ENCODE measurements at places on chromosomes 5 and 9.

GRCh38 chr5:5320062-5320805, 102.2 kb upstream of the ICE1 start:
- DNase-seq: no peak

DNA sequence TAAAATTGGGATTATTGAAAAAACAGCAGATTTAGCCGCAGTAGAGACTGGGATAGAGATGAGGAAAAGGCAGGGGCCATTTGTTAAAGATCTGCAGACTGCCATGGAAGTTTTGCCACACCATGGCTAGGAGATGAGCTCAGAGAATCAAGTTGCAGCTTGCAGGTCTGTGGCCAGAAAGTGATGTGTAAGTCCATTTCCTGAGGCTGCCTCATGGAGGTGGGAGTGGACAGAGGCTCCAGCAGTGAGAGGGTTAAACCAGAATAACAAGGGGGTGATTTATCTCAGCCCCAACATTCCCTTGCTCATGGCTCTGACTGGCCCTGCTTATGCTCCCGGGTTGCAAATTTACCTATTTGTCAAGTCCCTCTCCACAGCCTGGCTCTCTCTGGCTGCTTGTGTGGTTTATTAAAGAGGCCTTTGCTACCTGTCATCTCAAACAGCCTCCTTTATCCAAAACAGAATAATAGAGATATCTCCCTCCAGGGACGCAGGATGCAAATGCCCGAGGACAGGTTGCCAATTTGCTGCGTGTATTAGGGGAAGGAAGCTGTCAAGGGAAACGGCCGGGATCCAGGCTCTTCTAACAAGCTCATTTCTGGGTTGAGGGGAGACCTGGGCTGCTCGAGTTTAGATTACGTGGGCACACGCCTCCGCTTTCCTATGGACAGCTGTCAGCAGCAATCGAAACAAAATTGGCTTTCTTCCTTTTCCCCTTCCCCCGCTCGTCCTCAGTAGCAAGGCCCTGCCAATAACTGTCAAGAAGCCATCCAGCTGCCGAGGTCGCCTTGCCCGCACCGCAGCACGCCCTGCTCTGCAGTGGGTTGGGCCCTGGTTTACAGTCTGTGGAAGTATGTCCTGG, 72.8 kb upstream of the PITX1 start:
- DNase-seq: no peak

GRCh38 chr5:58466939-58467338, 7.1 kb upstream of the PLK2 start:
- DNase-seq: no peak

DNA sequence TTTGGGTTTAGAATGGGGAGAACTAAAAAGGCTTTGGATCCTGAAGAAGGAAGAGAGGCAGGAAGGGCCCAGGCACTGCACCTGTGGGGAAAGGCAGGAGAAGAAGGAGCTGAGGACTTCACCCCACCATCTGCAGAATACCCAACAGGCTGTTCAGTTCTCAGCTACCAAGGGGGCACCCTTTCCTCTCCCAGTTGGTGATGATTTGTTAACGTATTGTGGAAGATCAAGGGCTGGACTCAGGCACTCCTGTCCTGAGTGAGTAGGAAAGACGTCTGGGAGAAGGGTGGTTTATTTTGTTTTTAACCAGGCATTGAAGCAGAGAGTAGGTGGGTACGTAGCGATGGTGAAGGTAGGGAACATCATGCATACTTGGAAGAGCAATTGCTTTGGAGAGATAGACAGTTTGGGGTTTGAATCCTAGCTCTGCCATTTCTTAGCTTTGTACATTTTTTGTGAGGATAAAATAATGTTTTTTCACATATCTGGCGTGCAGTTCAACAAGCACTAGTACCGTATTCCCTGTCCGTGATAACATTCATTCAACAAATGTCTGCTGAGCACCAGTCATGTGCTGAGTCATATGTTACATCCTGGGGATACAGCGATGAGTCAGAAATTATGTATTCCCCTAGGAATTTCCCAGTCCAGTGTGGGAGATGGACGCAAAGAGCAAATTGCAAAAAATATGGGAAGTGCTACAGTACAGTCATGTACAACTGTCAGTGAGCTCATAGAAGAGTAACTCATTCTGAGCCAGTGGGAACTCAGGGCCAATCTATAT, 2.1 kb downstream of the MSANTD3 start:
- no peak for DNase-seq

GRCh38 chr5:135451581-135452320, 400 bp downstream of the TIFAB start:
- DNase-seq: peak; percentile 24

Data from pancreas (tissue), 10 donors.